Naive thymus-derived CD8-positive, alpha-beta T cell (primary cell): ENCODE measurements at places on chromosomes 5 and 9.

- DNase-seq = no peak
These were observed 177.3 kb downstream of the CDC42SE2 start for GRCh38 chr5:131441184-131441583.

DNA sequence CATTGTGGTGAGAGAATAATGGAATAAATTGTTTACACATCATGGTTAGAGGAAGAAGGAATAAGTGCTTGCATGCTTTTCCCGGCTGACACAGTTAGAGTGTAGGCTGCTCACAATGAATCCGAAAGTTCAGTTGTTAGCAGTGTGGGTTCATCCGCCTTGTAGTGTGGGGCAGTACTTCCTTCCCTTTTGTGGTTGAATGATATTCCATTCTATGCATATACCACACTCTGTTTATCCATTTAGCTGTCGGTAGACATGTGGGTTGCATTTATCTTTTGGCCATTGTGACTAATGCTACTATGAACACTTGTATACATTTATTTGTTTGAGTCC, 84.0 kb downstream of the COL5A1 start:
- no peak for DNase-seq

GRCh38 chr9:134500931-134501760, 140.5 kb upstream of the COL5A1 start:
- DNase-seq = no peak

- DNase-seq = no peak
These were observed 99.2 kb downstream of the HSPA4 start for GRCh38 chr5:133150909-133151544.

- DNase-seq = no peak
These were observed 40.2 kb upstream of the AGXT2 start for GRCh38 chr5:35087991-35088390.

DNA sequence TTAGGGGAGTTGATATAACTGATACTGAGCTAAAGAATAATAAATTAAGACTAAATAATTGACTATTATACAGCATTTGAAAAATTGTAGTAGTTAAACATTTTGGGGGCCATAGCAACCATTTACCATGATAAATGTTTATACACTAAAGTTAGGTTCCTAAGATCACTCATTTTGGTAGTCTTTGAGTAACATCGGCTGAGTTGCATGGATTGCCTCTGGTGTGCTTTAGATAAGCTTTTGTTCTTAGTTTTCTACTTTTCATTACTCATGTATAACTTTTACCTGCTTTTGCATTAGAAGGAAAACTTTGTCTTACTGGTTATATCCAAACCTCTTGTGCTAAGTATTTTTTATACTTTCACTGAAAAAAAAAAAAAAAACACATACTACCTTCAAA, 101.2 kb downstream of the SLC44A1 start:
- DNase-seq = no peak

GRCh38 chr9:113525205-113525604, 61.7 kb downstream of the RGS3 start:
- DNase-seq = no peak

DNA sequence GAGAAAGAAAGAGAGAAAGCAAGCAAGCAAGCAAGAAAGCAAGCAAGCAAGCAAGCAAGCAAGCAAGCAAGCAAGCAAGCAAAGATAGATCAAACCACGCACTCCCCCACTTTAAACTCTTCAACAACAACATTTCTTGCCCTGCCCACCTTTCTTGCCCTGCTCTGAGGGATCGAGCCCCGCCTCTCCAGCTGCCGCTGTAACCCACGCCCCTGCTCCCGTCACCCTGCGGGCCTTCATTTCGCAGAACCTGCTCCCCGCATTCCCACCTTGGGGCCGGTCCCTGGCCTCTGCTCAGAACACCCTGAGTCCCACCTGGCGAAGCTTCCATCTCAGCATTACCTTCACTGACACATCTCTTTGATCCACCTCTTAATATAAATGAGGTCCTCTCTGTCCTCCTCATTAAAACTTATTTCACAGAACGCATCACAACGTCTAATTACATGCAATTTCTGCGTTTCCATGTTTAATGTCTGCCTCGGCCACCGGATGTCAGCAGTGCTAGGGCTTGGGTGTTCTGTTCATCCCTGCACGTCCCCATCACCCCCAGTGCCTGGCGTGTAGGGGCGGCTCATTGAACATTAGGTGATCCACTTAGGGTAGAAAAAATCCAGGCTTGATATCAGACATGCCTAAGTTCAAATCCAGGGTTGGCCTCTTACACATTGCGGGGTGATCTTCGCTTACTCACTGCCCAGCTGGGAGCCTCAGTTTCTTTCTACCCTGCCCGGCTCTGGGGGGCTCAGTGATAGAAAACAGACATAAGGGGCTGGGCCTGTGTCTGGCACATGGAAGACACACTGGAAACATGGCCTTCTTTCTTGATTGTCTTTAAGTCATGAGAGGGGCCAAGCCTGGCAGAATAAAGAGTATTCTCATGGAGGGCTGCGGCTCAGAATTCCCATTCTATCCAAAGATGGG, 187.6 kb downstream of the DAB2IP start:
- DNase-seq = no peak

DNA sequence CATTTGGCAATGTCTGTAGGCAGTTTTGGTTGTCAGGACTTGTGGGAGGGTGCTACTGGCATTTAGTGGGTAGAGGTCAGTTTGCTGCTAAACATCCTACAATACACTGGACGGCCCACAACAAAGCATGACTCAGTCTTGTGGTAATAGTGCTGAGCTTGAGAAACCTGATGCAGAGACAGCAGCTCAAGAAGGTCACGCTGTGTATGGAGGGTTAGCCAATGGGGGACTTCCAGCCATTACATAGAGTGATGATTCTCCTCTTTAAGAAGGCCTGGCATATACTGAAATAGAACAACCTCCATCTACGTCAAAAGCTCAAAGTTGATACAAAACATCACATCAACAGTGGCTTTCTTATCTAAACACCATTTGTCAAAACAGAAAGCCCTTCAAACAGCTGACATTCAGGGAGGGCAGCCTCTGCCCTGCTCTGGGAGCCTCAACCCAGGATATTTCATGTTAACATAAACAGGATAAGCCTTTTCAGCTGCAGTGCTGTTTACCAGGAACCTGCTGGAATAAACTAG, 143.0 kb downstream of the GPBP1 start:
- DNase-seq = no peak

DNA sequence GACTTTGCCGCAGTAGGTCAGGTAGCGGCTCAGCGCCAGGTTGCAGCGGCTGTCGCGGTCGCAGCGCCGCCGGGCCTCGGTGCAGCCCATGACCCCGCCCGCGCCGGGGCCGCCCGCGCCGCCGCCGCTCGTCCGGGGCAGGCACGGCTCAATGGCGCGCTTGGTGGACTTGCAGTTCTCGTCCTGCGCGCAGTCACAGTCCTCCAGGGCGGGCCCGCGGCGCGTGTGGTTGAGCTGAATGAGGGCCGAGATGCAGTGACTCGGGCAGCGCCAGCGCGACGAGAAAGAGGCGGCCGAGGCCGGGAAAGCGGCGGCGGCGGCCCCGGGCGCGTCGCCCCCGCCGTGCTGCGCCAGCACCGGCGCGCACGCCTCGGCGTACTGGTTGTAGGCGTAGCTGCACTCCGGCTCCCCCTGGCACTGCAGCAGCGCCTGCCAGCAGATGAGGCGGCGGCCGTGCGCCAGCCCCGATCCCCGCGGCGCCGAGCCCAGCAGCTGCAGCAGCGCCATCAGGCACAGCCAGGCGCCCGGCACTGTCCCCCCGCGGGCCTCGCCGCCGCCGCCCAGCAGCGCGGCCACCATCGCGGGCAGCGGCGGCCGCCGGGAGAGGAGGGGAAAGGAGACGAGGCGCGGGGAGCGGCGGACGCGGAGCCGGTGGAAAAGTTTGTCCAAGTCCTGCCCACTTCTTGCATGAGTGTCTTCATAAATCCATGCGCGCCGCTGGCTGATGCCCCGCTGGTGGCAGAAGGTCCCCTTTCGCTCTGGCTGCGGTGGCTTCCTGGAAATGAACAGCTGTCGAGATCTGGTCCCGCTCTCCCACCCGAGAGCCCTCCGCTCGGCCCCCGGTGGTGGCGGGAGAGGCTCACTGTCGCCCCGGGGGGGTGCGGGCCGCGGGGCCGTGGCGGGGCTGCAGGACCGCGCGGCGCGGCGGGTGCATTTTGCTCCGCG, 833 bp downstream of the GAS1 start:
- DNase-seq = peak; percentile 47
